Vagina (tissue), 2 donors: ENCODE measurements at places on chromosomes 13 and 19.

DNA sequence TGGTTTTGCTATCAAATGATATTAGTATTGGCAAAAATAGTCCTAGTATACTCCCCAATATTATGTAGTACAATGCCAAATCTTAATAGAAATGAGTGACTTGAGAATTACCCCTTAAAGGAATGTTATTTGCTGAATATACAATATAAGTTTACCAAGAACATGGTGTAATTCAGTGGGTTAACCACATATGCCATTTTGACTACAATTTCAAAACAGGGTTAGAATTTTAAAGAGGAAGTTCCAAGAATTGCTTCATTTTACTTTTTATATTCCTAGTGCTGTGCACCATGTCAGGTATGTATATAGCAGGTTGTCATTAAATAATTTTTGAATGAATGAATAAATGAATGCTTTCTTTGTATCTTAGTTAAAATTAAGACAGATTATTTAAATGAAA lies 66.3 kb downstream of the LMO7 start:
- no peak for DNase-seq

DNA sequence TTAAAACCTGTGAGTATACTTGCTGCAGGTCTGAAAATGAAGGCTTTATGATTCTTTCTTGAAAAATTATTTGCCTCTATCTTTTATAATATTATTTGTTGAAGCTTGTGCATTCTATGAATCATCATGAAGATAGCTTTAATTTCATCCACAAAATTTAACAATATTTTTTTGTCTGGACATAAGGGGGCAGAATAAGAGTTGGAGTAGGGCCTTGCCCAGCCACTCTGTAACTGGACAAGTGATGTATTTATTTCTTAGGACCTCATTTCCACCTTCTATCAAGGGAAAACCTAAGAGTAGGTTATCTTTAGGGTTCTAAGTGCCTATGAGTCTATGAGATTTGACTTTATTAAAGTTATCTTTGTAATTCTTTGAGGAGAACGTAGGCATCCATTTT lies 49.9 kb downstream of the N4BP2L1 start:
- no peak for DNase-seq

DNA sequence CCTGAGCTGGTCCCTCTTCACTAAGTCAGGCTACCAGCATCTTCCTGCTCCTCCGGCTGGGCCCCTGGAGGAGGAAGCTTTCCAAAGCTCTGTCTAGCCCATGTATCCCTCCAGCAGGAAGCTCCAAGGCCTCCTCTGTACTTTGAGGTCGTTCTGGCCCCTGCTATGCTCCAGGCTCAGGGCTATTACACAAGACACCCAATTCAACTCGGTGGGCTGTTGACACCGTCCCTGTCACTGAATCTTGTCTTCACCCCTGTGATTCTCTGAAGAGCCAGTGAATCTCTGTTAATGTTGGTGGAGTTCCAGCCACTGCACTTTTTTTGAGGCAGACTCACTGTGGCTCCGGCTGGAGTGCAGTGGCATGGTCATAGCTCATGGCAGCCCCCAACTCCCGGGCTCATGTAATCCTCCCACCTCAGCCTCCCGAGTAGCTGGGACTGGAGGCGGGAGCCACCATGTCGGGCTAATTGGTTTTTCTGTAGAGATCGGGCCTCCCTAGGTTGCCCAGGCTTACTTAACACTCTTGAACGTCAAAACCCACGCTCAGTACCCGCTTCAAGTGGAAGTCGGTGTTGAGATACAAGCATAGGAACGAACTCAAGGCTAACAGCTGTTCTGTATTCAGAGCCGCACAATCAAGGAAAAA lies 512 bp upstream of the REX1BD start:
- DNase-seq: no peak

DNA sequence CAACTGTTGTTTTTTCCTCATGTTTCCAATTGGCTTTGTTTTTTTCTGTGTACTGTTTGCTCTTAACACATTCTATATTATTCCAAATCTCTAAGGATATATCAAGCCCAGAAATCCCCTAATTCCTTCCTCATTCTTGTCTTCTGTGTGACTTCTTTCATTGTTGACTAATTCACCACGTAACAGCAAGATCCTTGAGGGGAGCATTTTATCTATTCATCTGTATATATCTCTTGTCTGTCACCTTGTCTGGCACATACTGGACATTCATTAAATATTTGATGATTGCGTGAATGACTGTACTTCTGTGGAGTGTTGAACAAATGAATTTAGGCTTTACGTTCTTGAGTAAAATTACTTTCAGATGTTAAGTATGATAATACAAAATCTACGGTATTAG lies 44.8 kb upstream of the OLFM4 start:
- no peak for DNase-seq

GRCh38 chr19:36257520-36257876 lies 42.6 kb downstream of the ZNF146 start:
- DNase-seq: no peak

- DNase-seq: no peak
Observed at GRCh38 chr19:41998246-41999020, 4.4 kb upstream of the ATP1A3 start.

- no peak for DNase-seq
Observed at GRCh38 chr13:94673851-94674250, 38.5 kb downstream of the SOX21 start.

- no peak for DNase-seq
Observed at GRCh38 chr13:33168321-33168960, 117.1 kb downstream of the STARD13 start.

GRCh38 chr19:45156011-45156630 lies 4.7 kb downstream of the NKPD1 start:
- DNase-seq: no peak

DNA sequence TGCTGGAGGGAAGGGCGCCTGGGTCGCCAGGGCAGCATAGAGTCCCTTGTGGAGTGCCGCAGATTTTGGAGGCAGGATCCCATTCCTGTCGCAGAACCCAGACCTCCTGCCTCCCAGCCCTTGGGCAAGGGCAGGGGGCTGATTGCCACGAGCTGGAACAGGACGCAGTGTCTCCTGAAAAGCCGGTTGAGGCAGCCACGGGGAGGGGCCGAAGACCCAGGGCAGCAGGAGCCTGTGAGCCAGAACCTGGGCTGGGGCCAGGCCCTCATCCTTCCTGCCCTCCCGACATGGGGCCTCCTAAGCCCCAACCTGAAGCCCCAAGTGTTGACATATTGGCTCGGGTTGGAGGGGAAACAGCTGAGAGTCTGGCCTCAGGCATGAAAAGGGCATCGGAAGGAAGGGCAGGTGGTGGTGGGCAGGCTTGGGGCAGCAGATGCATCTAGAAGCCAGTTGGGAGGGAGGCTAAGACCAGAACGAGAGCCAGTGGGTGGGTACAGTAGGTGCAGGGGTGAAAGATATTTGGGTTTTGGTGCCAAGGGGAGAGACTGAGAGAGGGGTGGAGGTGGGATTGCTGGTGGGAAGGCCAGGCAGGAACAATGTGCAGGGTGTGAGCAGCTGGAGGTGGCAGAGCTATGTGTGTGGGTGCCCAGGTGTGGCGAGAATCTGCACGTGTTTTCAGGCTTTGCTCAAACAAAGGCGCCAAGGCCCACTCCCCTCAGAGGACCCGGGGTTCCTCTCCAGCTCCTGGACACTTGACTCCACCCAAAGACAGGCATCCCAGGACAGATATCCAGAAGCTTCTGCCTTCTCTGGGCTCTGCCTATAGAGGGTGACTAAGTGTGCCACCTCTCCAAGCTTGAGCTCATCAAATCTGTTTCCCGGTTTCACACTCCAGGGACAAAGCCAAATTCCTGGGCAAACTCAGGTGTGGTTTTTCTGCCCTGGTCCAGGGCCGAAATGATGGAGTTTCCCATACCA lies 1.4 kb upstream of the SBSN start:
- DNase-seq: no peak

GRCh38 chr19:57099199-57099661 lies 20.6 kb upstream of the USP29 start:
- no peak for DNase-seq

DNA sequence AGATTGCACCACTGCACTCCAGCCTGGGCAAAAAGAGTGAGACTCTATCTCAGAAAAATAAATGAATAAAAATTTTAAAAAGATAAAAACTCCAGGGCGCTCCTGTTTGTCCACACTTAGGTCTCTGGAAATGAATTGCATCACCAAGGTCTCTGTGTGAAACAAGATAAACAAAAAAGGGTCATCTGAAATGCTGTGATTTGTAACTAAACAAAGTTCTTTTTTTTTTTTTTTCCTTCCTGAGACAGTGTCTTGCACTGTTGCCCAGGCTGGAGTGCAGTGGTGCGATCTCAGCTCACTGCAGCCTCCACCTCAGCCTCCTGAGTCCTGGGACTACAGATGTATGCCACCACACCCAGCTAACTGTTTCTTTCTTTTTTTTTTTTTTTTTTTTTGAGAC lies 11.5 kb downstream of the FZR1 start:
- no peak for DNase-seq

- no peak for DNase-seq
Observed at GRCh38 chr13:91078093-91078679, 269.3 kb upstream of the MIR17HG start.

GRCh38 chr13:99237981-99238662 lies 20.1 kb downstream of the GPR18 start:
- DNase-seq: no peak

DNA sequence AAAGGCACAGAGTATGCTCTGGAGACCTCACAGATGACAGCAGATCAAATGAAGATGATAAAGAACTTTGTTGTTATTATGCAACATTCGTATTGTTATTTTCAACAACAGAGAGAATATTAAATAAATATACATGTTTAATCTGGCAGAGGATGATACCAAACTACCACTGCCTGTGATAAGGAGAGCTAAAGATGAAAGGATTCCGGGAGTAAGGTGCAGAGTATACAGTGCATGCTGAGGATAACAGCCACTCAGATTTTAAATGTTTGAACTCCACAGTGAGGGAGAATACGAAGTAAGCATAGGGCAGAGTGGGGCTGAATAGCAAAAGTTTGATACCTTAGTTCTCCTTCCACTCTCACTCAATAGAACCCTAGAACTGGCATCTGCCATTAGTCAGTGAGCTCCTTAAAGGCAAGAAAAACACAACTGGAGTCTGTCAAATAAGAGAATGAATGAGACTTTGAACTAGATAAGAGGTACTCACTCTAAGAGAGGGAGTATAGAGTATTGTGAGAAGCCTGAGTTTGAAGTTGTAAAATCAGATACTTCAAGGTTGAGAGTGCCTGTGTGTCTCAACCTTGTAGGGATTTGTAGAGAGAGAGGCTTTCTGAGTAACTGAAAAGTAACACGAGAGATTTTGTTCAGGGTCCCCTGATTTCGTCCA lies 78.5 kb downstream of the STARD13 start:
- no peak for DNase-seq
